ENCODE measurements at places on chromosomes 16 and 17.

GRCh38 chr16:31477220-31478216, 5.4 kb upstream of the SLC5A2 start:
- DNase-seq, result no peak

DNA sequence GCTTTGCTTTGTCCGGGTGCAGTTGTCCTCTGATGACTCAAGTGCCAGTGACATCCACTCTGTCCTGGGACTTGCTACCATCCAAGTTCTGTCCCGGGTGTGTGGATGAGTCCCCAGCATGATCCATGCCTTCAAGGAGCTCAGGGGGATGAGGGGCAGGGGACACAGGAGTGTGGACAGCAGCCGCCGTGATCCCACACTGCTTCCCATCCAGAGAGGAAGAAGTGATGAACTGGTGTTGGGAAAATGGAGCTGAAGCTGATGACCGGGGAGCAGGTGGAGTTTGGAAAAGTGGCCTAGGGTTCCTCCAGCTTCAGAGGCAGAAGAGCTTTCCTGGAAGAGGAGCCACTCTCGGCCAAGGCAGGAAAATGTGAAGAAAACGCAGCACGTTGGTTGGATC, 249.6 kb upstream of the TNRC6C start:
- DNase-seq, result no peak

GRCh38 chr17:60920107-60920506, 242.5 kb downstream of the BCAS3 start:
- DNase-seq, result no peak

DNA sequence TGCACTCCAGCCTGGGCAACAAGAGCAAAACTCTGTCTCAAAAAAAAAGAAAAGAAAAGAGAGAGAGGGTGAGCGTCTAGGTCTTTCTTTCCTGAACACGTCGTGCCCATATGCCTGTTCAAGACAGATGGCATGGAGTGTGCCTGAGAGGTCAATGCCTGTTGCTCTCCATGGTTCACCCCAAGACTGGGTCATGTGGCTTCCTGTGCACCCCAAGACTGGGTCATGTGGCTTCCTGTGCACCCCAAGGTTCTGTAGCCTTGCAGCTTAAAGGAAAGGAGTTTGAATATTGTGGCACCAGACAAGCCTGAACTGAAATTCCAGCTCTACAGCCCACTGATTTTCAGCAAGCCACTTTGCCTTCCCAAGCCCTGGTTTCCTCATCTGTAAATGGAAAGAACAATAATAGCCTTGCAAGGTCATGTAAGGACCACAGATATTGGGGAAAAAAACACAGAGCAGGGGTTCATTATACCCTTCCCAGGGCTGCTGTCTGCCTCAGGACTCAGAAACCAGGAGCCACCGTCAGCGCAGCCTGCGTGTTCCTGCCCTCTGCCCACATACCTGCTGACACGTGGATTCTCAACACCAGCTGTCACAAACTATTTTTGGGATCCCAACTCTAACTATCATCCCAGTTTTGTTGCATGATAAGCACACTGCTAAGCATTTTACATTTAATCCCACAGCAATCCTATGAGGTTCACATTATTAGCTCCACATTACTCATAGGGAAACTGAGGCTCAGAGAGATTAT, 18.0 kb upstream of the NAGS start:
- DNase-seq, result no peak

DNA sequence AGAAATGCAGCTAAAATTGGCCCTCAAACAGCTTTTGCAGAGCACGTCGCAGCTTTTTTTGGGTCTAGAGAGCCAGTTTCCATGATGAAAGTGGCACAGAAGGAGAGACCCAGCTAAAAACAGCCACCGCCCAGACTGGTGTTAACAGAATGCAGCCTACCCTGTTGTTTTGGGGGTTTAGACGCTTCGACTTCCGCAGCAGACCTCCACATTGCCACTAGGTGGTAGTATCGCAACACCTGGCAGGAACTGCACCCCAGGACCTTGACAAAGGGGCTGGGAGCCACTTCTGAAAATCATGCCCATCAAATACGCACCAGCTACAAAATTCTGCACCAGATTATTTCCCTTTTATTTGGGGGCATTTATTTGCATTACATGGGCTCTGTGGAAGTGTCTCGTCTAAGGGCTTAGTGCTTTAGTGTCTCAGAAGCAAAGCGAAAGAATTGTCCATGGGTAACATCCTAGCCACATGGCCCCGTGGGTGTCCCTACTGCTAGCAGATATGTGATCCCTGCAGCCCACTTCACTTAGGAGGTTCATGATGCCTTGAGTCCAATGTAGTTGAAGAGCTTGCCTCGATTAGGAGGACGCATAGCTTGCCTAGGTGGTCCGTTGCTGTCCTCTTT, 167.1 kb downstream of the HAPSTR1 start:
- DNase-seq, result no peak

GRCh38 chr16:80896776-80897175, 92.4 kb upstream of the CDYL2 start:
- DNase-seq, result no peak

DNA sequence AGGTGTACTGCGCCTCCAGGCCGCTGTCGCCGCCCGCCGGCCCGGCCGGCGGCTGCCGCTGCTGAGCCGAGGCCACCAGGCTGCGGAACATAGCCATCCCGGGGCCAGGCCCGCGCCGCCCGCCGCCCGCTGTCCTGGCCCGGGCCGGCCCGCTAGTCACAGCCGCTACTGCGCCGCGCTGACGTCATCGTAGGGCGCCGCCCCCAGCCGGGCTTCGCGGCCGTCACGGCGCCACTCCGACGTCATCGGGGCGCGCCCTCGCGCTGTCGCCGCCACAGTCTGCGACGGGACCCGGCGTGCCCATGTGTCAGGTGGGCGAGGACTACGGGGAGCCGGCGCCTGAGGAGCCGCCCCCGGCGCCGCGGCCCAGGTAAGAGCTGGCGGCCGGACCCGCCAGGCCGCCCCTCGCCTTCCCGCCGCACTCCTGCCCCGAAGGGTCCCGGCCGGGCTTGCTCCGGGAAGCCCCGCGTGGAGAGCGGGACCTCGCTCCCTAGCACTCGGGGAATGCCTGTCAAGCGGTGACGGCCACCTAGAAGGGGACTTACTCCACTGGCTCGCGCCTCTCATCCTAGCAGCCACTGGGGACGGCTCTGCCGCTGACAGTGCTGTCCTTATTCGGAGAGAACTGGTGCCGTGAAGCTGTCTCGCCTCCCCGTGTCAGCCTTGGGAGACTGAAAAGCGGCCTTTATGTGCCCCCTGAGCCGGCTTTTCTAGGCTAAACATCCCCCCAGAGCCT, at the start of the genes CTU2 and RNF166:
Gene CTU2 (plus strand): TSS at position 275 of the 736 bp plus-strand sequence. CDS start 28 bp downstream, at position 303.
Gene RNF166 (minus strand): TSS at position 180 of the 736 bp plus-strand sequence. CDS start 83 bp downstream, at position 97.
- DNase-seq, result peak; percentile 85

- DNase-seq, result no peak
Measured at GRCh38 chr17:21394265-21394664, 18.1 kb downstream of the KCNJ12 start.

DNA sequence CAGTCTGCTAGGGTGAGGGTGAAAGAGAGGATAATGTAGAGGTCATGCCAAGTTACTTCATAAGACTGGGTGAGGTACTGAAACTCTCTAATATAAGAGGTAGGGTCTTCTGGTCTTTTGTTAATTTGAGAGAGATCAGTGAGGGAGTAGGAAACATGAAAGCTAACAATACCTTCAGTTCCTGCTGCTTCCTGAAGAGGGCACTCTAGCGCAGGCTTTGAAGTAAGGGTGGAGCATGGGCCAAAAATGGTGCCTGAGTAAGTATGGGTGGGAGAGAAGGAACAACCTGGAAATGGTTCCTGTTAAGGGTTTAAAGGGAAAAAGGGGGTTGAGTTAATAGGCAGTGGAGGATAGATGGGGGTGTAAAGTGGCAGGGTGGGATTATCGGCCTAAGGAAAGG, 2449.5 kb downstream of the TP53TG3F start:
- DNase-seq, result no peak

DNA sequence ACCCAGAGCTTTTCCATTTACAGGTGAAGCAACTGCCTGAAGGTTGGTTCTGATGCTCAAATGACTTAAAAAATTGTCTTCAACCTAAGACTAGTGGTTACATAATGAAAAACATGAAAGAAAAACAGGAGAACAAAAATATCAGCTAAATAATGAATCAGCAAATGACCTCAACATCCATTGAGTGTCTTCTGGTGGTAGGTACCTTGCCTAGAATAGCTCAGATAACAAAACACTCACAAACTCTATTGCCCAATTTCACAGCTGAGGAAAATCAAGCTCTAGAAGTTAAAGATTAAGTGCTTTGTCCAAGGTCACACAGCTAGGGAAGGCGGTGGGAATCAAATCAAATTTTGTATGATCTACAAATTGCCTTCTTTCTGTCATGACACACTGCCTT, 304.6 kb upstream of the CDH11 start:
- no peak for DNase-seq

DNA sequence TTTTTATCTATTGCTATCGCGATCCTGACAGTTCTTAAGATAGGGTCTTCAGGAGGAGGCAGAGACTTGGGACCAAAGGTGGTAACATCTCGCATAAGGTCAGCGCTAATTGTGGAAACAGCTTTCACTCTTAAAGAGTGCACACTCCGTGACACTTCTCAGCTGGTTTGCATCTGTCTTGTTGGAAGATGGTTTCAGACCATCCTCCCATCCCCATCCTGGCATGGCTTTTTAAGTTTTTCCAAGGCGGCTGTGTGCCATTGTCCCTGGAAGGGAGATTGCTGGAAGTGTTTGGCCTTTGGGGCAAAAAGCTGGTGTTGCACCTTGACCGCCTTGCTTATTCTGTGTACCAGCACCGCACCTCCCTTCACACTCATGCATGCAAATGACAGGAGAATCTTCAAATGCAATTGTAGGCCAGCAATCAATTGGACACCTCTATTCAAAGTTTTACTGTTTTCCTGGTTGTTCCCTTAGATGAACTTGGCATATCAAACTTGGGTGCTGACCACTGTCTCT, 1.5 kb downstream of the SOCS7 start:
- DNase-seq, result no peak

GRCh38 chr17:19288453-19288852, 51.3 kb downstream of the EPN2 start:
- DNase-seq, result no peak

GRCh38 chr17:80283116-80283852, 22.6 kb downstream of the RNF213 start:
- DNase-seq, result no peak

DNA sequence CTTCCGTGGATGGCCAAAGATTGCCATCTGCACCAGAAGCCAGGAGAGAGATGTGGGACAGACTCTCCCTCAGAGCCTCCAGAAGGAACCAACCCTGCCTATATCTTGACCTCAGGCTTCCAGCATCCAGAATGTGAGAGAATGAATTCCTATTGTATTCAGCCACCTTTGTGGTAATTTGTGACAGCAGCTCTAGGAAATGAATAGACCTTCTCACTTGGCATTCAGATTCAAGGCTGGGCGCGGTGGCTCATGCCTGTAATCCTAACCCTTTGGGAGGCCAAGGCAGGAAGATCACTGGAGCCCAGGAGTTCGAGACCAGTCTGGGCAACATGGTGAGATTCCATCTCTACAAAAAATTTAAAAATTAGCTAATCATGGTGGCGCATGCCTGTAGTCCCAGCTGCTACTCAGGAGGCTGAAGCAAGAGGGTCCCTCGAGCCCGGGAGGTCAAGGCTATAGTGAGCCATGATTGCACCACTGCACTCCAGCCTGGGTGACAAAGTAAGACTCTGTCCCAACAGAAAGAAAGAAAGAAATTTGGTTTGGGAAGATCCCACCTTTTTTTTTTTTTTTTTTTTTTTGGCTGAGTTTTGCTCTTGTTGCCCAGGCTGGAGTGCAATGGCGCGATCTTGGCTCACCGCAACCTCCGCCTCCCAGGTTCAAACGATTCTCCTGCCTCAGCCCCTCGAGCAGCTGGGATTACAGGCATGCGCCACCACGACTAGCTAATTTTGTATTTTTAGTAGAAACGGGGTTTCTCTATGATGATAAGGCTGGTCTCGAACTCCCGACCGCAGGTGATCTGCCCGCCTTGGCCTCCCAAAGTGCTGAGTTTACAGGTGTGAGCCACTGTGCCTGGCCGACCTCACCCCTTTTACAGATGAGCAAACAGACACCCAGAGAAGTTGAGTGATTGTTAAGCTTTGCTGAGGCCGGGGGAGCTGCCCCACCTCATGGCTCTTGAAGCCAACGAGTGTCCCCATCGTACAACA, 4.3 kb upstream of the CPSF4L start:
- DNase-seq, result no peak

- DNase-seq, result no peak
Measured at GRCh38 chr16:58128711-58129096, 477 bp downstream of the CFAP20 start.

GRCh38 chr16:85326794-85327181, 214.5 kb upstream of the CIBAR2 start:
- no peak for DNase-seq

DNA sequence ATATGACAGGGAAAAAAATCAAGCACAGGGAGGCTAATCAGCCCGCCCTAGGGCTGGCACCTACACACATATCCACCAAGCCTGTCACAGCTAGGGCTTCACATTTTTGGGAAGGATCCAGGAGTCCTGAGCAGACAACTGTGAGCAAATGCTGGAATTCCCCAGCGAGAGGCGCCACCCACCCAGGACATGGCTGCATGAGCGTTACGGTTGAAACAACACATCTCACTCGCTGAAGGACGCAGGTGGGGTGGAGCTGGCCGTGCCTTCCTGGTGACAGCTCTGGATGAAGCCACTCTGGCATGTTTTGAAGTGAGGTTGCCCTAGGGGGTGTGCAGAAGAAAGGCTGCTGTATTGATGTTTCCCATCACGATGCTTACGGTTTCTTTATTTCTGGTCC, 315.1 kb upstream of the EEF2KMT start:
- DNase-seq, result no peak

GRCh38 chr16:10646581-10647263, 48.0 kb downstream of the TEKT5 start:
- DNase-seq, result no peak

- peak; percentile 25 for DNase-seq
Measured at GRCh38 chr16:10552998-10553491, 27.4 kb downstream of the EMP2 start.

- DNase-seq, result no peak
Measured at GRCh38 chr16:30535106-30535776, 583 bp upstream of the ZNF747 start.

GRCh38 chr16:75789237-75789636, 62.9 kb upstream of the CPHXL start:
- DNase-seq, result no peak

- DNase-seq, result no peak
Measured at GRCh38 chr16:88499292-88499691, 46.2 kb downstream of the ZFPM1 start.

GRCh38 chr16:48562475-48562874, 47.5 kb downstream of the N4BP1 start:
- no peak for DNase-seq

- DNase-seq, result no peak
Measured at GRCh38 chr17:12909046-12909445, 108.8 kb downstream of the ELAC2 start.

DNA sequence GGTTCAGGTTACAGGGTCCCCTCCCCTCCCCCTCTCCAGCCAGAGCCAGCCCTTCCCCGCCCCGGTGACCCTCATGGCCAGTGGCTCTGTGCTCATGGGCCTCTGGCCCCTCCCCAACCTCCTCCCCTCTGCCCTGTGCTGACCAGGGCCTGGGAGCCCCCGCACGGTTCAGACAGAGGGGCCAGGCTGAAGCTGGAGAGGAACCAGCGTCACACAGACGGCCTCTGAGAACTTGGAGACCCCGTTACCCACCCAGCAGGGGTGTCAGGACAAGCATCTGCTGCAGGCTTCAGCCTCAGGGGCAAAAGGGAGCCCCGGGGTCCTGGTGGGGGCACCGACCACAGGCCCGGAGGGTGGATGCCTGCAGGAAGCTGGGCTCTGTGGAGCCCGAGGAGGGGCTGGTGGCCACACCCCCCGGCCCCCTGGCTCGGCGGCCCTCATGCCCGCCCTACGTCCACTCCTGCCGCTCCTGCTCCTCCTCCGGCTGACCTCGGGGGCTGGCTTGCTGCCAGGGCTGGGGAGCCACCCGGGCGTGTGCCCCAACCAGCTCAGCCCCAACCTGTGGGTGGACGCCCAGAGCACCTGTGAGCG, at the start of gene WFIKKN1:
Gene WFIKKN1 (plus strand): TSS at position 171 of the 591 bp plus-strand sequence. CDS start 269 bp downstream, at position 440.
- DNase-seq, result no peak
